ENCODE measurements at places on chromosomes 3 and 15. TPM values are rescaled to one million over a fixed set of nuclear protein-coding genes. Genes with fewer than 3 reads are reported as not detected.

ATP2B2 gene
- total RNA-seq, result not detected

DNA sequence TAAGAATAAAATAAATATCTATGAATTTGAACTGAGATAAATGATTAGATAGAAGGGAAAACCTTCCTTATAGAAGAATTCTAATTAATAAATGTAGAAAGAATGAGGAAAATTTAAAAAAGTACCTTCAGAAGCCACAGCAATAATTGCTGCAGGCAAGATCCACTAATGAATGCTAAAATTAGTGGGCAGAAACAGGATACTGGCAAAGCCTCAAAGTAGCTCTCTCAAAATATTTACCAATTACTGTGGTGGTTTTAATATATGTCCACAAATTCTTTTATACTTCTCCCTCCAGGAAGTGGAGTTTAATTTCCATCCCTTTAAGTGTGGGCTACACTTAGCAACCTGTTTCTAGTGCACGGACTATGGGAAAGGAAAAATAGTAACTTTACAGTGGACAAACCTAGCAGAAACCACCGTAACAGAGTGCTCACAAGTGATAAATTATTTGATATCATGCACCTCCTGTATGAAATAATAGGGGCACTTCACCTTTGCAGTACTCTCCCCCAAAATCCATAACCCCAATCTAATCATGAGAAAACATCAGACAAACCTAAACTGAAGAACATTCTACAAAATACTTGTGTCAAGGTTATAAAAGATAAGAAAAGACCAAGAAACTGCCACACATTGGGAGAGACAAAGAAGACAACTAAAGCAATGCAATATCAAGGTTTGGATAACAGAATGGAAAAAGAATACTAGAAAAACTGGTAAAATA lies 6.8 kb downstream of the PEAK1 start:
- no peak for DNase-seq

GRCh38 chr15:80252121-80252518 lies at the start of gene CTXND1:
Gene CTXND1 (minus strand): TSS chr15:80252213. CDS start chr15:80201949, 50,264 bp downstream.
- no peak for DNase-seq

TKT gene
- total RNA-seq, result 120 TPM

COL6A5 gene
- not detected for total RNA-seq

LSMEM2 gene
- total RNA-seq, result not detected

- DNase-seq, result no peak
Measured at GRCh38 chr15:47203993-47204392, 513.3 kb upstream of the SEMA6D start.

Data from transverse colon (tissue), 4 donors.